Renal pelvis (tissue), 12 donors: ENCODE measurements at places on chromosomes 5 and 9. TPM values are rescaled to one million over a fixed set of nuclear protein-coding genes. Genes with fewer than 3 reads are reported as not detected.

The CCDC192 gene
- 1.1 TPM for polyA plus RNA-seq

The FST gene
- polyA plus RNA-seq: 12.1 TPM

The MARCOL gene
- not detected for polyA plus RNA-seq

The SV2C gene
- 0.06 TPM for polyA plus RNA-seq

The PCDHA1 gene
- polyA plus RNA-seq: 0.15 TPM

The IL33 gene
- polyA plus RNA-seq: 6.7 TPM

The CATSPER3 gene
- 1.8 TPM for polyA plus RNA-seq

The HTR1A gene
- polyA plus RNA-seq: not detected
